NCI-H2029 treated with DMSO at 0.1 percent for 48 hours (cell line): ENCODE measurements at places on chromosomes 4 and X.

DNA sequence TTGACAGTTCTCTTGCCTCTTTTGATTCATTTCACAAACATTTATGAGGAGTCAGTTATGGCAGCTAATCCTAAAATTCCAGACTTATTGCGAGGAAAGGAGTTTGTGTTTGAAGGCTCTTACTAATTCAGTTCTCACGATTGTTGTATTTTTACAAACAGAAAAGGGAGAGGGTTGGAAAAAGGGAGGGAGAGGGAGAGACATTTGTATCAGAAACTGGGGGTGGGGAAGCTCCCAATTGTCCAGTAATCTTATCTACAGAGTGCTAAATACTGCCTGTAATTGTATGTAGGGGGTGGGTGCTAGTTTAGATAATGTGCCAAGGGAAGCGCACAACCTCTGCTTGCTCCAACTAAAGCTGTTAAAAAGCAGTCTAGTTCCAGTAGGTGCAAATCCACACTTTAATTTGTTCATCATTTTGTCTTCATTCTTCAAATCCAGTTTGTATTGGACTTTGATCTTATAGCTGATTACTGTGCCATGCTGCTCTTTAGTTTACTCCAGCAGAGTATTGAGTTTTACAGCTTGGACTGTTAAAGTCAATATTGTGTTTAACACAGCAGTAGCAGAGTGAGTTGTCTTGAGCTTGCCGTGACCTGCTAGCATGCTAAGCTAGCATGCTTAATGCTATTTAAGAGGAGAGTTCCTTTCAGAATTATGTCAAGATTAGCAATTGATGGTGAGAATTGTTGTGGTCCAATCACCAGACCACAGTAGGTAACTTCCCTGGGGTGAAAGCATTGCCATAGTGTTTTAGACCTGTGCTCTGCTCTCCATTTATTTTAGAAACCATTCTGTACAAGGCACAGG lies 13.9 kb downstream of the FNIP2 start:
- no peak for DNase-seq

DNA sequence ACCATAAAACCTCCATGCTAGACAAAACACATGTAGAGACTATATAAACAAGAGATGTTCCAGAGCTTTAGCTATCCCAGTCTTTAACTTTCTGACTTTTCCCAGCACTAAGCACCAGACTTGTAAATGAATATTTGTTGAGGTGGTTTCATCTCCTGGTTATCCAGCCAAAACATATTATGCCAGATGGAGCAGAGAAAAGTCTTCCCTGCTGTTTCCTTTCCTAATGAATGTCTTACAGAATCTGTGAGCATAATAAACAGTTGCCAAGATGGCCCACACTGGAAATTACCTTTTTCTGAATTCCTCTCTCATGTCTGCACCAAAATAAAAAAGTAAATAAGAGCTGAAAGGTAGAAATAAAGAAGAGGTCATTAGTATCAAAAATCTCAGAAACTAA lies 159.2 kb downstream of the TECRL start:
- DNase-seq = no peak

- no peak for DNase-seq
Measured at GRCh38 chr4:1523907-1524636, 117.8 kb upstream of the NKX1-1 start.

DNA sequence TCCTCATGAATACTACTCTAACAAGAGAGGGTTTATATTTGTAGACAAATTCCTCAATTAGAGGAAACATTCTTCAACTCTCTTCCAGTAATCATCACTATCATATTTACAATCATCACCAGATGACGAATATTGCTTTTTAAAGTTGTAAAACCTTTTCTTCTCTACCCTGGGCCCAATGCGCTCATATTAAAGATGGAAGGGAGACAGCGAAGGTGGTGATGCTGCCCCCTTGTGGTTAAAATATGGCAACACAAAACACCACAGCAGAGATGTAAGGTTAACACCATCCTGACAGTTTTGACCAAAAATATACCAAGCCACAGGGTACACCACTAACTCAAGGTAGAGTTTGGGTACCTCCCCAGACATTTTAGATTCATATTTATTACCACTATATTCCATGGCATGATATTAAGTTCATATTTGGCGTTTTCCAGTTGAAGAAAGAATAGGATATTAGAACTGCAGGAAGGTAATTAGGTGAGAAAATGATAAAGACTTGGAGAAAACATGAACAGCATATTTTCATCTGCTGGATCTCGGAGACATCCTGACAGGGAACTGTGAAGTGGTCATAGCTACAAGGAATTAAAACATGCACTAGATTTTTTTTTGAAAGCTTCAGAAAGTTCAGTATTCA lies 72.8 kb downstream of the SLC9A7 start:
- DNase-seq = no peak

DNA sequence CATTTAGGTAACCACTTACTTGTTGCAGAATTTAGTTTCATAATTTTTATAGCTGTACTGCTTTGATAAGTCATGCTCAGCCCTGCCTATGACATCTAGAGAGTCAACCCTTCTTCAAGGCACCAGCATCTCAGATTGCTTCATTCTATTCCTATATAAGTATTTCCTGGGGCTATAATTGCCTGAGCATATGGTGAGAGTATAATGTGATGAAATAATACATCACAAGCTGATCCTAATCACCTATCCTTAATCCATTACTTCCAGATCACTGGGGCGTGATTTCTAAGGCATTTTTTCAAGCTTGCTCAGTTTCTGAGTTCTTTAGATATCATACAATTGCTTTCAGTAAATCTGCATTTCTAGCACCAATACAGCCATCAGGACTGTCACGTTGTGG lies 200.0 kb upstream of the NPY2R start:
- no peak for DNase-seq

DNA sequence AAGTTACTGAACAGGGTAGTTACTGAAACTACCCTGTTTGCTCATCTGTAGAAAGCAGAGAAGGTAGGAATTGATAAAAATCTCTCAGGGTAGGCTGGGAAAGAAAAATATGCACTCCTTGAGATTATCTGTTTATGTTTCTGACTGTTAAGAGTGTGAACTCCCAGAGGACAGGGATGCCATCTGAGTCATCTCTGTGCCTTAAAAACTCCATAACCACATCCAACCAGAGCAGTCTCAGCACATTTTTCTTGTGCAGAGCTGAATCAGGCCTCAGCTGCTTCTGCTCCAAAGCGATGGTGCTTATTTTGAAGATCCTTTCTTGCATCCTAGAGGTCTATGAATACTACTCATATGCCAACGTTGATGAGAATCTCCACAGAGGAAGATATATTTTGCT lies 9.9 kb downstream of the CENPVL3 start:
- DNase-seq = no peak

- DNase-seq = no peak
Measured at GRCh38 chr4:83153417-83153816, 38.9 kb upstream of the PLAC8 start.

DNA sequence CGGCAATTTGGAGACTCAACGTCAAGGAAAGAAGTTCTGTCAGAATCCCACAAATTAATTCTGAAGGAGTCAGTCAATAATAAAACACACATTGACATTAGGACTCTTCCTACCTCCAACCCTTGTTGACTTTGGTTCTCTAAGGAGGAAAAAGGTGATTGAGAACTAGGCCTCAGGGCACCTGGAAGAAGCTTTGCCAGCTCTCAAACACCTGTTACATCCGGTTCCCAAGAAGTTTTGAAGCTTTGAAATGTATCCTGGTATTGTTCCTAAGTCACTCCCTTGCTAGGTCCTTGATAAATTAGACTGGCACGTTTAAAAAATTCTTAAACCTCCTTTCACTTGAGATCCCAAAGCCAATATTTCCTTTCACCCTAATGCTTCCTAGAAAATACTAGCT lies 1.7 kb upstream of the CCDC160 start:
- no peak for DNase-seq

- DNase-seq = peak; percentile 3
Measured at GRCh38 chr4:180827232-180828009, 1415.8 kb upstream of the TENM3 start.

GRCh38 chrX:119791437-119792231 lies at the start of gene RPL39:
Gene RPL39 (minus strand): TSS chrX:119791630. CDS start chrX:119791576, 54 bp downstream.
- DNase-seq = peak; percentile 63

DNA sequence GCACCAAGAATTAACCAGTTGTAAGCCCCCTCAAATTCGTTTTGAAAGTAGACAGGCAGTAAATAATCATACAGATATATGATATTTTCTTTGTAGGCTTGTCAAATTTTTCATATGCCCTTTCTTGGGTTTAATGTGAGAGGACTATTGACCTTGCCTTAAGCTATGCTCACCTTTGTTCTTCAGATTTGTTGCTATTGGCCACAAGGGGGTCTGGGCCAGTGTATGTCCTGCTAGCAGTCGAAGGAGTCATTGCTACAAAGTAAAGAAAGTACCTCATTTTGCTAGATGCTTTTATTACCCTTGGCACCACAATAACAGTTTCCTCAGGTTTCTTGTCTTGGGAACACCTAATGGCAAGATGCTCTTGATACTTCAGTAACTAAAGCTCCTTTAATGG lies 51.7 kb downstream of the IGSF1 start:
- DNase-seq = no peak

GRCh38 chrX:45824471-45824870 lies 623.8 kb upstream of the DIPK2B start:
- no peak for DNase-seq

DNA sequence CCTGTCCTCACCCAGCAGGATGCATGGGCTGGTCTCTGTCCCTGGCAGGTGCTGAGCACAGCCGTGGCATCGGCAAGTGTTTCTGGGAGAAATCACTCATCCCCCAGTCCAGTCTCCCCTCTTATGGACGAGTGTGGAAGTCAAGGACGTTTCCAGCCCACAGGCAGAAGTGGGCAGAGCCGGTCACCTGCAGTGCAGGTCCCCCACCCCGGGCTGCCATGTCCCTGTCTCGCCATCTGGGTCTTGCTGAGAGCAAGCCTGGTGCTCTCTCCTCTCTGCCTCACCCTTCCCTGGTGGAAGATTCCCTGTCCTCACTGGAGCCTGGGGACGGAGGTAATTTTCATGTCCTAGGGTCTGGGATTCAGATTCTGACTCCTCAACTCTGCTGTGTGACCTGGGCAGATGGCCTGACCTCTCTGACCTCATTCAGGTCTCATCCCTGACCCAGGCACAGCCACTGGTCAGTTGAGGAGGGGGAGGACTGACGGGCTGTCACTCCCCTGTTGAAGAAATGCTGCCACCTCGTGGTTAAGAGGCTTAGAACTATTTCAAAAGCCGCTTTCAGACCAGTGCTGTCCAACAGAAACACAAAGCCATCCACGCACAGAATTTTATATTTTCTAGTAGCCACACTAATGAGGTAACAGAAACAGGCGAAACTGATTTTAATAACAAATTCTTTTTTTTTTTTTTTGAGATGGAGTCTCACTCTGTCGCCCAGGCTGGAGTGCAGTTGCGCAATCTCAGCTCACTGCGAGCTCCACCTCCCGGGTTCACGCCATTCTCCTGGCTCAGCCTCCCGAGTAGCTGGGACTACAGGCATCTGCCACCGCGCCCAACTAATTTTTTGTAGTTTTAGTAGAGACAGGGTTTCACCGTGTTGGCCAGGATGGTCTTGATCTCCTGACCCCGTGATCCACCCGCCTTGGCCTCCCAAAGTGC lies 1.8 kb downstream of the CPZ start:
- DNase-seq = peak; percentile 33

GRCh38 chr4:72338060-72338459 lies 231.0 kb downstream of the ADAMTS3 start:
- no peak for DNase-seq

GRCh38 chrX:141175786-141176185 lies 1.1 kb downstream of the LDOC1 start:
- DNase-seq = no peak

DNA sequence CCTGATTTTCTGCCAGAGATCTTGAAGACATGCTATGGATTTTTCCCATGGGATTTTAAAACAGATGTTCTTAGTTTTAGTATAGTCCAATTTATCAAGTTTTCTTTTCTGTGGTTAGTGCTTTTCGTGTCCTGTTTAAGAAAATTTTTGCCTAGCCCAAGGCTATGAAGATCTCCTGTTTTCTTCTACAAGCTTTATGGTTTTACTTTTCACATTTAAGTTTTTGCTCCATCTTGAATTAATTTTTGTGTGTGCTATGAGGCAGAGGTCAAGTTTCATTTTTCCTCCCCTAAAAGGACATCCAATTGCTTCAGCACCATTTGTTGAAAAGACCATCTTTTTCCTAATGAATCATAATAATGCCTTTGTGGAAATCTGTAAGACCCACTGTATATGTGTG lies 65.6 kb downstream of the POLR2B start:
- DNase-seq = no peak

- no peak for DNase-seq
Measured at GRCh38 chr4:148270630-148271029, 171.6 kb downstream of the NR3C2 start.

DNA sequence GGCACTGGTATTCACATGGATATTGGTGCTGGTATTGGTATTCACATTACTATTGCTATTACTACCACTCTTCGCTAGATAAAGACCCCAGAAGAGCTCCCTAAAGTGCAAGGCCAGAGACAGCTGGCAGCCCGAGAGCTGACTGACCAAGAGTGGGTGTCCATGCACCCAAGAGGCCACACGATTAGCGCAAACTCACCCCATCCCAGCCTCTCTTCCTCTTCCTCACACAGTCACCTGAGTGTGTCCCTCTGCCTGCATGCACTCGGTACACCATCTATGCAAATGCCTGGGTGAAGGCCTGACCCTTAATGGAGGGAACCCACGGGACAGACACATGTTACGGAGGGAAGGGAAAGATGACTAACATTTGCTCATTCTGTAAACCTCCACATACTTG lies 86.7 kb downstream of the HAUS3 start:
- DNase-seq = no peak

- DNase-seq = no peak
Measured at GRCh38 chrX:10265775-10266174, 109.0 kb downstream of the CLCN4 start.

DNA sequence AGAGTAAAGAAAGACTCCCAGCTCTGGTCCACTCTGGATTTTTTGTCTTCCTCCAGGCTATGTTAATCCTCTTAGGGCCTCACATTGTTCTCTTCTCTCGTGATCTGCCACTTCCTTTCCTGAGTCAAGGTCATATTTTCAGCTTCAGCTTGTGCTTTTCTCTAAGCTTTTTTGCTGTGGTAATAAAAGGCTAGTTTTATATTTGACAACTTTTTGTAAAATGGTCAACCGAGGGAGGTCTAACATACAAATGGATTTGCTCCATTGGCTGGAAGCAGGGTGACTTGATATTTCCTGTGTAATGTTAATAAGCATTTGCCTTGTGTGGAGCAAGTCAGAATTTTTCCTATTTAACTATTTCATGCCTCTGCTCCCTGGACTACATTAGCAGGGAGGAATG lies 239.7 kb downstream of the RAB28 start:
- DNase-seq = no peak

DNA sequence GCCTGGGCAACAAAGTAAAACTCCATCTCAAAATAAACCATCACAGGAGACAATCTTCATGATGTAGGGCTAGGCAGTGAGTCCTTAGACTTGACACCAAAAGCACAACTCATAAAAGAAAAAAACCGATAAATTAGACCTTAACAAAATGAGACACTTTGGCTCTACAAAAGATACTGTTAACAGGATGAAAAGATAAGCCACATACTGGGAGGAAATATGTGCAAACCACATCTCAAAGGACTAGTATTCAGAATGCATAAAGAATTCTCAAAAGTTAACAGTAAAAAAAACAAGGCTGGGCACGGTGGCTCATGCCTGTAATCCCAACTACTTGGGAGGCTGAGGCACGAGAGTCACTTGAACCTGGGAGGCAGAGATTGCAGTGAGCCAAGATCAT lies 13.2 kb downstream of the EFHC2 start:
- DNase-seq = no peak

- no peak for DNase-seq
Measured at GRCh38 chrX:141176586-141177451, at the start of gene LDOC1. Gene LDOC1 (minus strand): TSS chrX:141177129. CDS start chrX:141177021, 108 bp downstream.

- DNase-seq = no peak
Measured at GRCh38 chr4:41696763-41697162, 51.8 kb downstream of the PHOX2B start.
